ENCODE measurements at places on chromosomes 7 and 10. TPM values are rescaled to one million over a fixed set of nuclear protein-coding genes. Genes with fewer than 3 reads are reported as not detected.

The GIMAP6 gene
- 24.3 TPM for total RNA-seq

GRCh38 chr7:137040745-137041144 lies 172.3 kb downstream of the CHRM2 start:
- DNase-seq = no peak

DNA sequence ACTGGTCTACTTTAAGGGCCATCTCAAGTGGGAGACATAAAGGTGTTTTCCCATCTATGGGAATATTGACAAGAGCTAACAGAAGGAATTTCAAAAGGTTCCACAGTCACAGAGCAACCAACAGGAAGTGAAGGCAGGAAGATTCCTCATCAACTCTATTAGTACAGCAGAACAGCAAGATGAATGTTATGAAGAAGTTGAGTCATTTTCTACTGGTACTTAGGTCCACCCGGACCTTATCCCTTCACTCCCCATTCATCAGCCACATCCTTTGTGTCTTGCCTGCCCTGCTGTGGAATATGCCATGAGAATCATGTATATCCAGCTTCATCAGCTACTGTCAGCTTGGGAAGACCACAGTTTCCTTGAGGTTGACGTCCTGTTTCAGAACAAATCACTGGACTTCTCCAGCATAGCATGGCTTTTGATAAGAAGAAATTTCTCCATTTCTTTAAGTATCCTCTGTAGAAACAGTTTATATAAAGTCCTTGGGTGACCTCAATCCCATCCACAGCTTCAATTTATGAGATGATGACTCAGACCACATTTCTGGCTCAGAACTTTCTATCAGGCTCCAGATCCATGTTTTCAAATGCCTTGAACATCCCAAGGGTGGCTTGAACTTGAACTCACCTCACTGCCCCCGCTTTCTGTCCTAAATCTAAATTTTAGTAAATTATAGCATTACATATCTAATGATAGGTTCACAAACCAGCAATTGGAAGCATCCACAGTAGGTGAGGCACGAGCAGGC lies 84.9 kb upstream of the AGK start:
- no peak for DNase-seq

DNA sequence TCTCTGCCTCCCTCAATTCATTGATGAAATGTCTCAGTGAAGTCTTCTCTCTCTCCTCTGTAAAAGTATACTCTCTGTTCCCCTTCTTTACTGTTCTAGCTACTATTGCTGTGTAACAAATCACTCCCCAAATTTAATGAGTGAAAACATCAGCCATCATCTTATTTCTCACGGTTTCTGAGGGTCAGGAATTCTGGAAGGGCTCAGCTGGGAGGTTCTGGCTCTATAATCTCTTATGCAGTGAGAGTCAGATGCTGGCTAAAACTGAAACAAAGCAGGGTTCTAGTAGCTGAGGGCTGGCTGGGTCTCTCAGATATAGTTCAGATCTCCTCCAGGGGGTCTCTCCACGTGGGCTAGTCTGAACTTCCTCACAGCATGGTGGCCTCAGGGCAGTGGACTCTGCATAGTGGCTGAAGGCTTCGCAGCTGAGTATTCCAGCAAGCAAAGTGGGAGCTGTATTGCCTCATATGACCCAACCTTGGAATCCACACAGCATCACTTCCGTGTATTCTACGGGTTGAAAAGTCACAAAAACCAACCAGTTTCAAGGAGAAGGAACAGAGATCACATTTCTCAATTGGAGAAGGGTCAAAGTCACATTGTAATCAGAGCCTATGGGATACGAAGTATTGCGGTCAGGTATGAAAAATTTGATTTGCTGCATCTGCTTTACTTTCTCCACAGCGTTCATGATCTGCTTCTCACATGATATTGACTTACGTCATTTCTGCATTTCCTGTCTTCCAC lies 74.8 kb upstream of the ATRNL1 start:
- no peak for DNase-seq

- no peak for DNase-seq
Measured at GRCh38 chr10:94324609-94325233, 38.0 kb downstream of the NOC3L start.

- DNase-seq = no peak
Measured at GRCh38 chr7:143085109-143085508, 33.0 kb downstream of the OR6V1 start.
